Coronary artery (tissue), 2 donors: ENCODE measurements at places on chromosomes 5 and 9.

- DNase-seq = no peak
Observed at GRCh38 chr5:40430101-40430710, 249.5 kb upstream of the PTGER4 start.

- no peak for DNase-seq
Observed at GRCh38 chr5:61613679-61614078, 281.6 kb downstream of the ZSWIM6 start.

GRCh38 chr5:145245354-145245753, 589.8 kb downstream of the PRELID2 start:
- DNase-seq = no peak

DNA sequence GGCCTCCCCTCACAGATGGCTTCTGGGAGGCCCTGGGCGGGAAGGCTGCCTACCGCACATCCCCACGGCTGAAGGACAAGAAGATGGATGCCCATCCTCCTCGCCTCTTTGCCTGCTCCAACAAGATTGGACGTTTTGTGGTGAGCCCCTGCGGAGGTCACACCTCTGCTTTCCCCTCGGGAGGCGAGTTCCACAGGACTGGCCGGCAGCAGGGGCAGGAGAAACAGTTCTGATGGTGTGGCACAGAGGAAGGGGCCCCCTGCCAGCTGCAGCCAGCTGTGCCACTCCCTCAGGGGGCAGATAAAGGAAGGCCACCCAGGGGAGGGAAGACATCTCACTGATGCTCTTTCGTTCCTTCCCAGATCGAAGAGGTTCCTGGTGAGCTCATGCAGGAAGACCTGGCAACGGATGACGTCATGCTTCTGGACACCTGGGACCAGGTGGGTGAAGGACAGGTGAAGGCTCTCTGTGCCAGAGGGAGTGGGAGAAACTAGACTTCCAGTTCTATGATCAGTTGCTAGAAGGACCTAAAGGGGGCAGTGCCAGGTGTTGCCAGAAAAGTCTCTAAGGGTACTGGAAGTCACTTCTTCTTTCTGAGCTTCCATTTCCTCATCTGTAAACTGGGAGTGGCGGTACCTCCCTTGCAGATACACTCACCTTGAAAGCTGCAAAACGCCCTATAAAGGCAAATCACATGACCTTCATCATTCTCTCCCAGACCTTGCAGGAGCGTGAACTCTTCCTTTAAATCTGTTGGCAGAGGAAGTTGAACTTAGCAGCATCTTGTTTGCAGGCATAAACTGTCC, 41.0 kb downstream of the STOM start:
- DNase-seq = no peak

DNA sequence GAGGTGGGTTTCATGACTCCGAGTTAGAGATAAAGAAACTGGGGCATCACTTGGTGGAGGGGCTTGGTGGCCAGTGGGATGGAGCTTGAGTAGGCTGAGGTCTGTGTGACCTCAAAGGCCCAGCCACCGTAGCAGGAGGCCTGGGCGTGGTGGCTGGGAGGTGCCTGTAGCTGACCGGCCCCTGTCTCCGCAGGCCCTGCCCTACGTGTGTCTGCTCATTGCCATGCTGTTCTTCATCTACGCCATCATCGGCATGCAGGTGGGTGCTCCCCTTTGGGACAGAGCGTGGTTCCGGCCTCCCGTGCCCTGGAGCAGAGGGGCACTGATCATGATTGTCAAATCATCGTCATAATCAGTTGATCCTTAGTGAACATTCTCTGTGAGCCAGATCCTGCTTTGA, 196.2 kb downstream of the CACNA1B start:
- DNase-seq = no peak

DNA sequence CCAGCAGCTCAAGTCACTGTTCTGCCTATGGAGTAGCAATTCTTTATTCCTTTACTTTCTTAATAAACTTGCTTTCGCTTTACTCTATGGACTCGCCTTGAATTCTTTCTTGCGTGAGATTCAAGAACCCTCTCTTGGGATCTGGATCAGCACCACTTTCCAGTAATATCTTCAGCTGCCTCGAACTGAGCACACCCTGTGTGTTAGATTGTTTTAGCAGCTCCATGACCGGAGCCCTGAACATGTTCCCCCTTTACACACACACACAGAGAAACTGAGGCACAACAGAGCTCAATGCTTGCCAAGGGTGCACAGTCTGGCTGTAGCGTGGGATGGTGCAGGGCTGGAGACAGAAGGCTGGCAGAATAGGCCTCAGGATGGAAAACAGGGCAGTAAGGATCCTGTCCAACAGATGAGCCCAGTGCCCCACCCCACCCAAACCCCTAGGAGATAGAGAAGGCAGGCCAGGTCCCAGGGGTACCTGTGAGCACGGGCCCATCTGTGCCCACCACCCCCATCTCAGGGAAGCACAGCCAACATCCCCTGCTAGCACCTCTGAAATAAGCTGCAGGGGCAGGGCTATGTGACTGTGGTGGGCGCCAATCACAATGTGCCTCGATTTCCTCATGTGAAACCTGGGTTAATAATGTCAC, 27.9 kb downstream of the BICD2 start:
- DNase-seq = no peak

GRCh38 chr5:40191150-40191549, 488.6 kb upstream of the PTGER4 start:
- DNase-seq = no peak

- no peak for DNase-seq
Observed at GRCh38 chr5:91164424-91164823, 218.7 kb downstream of the ARRDC3 start.

GRCh38 chr9:3027210-3027609, 183.3 kb upstream of the PUM3 start:
- no peak for DNase-seq

GRCh38 chr5:156326718-156327259, at the start of gene SGCD:
SGCD (plus strand) TSS chr5:156327164.
- peak; percentile 86 for DNase-seq

DNA sequence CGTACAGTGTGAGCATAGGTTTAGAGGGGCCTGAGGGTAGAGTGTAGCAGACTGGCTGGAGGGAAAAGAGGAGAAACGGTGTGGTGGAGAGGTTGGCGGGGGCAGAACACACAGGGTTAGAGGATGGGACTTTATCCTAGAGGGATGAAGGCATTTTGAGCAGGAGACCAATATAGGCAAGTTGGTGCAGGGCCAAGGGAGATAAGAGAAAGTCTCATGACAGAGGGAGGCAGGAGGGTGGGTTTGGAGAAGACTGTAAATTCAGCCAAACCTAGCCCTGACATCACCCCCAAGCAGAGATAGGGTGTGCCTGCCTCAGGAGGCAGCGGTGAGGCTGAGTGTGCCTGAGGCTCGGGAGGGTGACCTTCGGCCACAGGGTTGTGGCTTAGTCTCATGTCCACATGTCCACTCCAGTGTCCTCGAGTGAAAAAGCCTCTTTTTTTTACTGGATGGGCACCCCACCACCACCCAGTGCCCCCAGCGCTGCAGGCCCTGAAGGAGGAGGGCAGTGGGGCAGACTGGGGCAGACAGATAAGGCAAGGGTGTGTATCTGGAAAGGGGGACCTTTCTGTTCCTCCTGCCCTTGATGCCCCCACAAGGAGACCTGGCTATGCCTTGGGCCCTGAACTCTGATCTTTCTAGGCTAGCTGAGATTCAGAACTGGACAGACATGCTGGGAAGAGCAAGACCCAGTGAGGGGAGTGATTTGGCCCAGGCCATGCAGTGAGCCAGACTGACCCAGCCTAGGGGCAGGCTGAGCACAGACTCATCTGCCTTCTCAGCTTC, 108.7 kb downstream of the RGS3 start:
- DNase-seq = peak; percentile 46

GRCh38 chr5:58926541-58926935, 343.7 kb downstream of the RAB3C start:
- no peak for DNase-seq

GRCh38 chr9:107905308-107906020, 415.9 kb upstream of the KLF4 start:
- DNase-seq = no peak

GRCh38 chr9:13915131-13915530, 398.8 kb downstream of the NFIB start:
- no peak for DNase-seq

DNA sequence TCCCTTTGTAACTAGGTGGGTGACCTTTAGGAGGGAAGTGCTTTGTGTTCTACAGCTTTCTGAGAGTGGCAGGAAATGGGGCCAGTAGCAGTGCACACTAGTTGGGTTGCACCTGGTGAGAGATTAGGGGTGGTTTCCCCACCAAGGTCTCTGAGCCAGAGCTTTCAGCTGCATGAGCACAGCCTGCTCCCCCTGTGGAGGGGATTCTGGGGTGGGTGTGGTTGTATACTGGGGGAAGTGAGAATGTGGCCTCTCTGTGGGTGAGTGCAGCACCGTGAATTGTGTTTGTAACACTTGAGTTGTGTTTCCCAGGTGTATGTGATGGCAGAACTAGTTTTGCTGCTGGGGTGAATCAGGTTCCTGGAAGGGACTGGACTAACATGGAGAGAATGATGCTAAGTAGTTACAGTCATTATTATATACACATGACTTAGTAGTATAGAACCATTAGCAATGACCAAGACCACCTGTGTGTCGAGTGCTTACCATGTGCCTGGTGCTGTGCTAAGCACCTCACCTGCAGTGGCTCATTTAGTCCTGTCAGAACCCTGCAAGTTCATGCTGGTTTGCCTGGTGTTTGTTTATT, 11.8 kb upstream of the CXXC5 start:
- DNase-seq = peak; percentile 73

DNA sequence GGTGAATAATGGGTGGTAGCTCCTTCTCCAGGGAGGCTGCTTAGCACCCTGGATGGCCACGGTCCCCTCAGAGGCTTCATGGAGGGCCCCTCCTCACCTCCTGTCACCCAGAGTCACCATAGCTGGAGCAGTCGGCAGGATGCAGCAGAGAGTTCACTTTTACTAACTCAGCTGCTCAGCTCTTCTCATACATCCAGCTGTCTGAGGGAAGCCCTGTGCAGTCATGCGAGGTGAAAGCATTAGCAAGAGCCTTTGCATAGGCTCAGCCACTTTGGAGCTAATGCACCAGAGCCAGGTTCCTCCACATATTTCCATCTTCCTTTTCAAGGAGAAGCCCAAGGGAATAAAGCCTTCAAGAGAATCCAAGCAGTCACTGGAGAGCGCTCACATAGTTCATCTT, 499.2 kb downstream of the BNC2 start:
- DNase-seq = no peak

DNA sequence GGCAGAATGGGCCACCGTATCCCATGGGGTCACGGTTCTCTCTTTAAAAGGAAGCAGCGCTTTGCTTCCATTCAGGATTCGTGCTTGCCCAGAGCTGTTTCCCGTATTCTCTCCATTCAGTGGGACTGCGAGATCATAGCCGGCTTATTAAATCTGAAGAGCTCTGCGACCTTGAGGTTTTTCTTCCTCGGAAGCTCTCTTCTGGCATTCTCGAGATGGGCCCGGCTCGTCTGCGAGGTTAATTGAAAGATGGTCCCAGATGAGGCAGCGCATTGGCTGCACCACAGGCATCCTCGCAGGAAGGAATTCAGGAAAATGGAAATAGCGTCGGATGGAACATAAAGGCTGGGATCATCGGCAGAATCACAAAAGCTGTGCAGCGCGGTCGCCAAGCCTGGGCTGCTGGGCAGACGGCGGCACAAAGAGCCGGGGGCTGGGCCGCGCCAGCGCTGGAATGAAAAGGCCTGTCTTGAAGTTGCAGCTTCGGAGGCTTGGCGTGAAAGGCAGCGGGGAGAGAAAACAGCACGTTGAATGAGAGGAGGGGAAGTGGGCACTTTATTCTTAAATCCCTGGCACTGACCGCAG, 236.2 kb downstream of the IRX2 start:
- DNase-seq = peak; percentile 43

DNA sequence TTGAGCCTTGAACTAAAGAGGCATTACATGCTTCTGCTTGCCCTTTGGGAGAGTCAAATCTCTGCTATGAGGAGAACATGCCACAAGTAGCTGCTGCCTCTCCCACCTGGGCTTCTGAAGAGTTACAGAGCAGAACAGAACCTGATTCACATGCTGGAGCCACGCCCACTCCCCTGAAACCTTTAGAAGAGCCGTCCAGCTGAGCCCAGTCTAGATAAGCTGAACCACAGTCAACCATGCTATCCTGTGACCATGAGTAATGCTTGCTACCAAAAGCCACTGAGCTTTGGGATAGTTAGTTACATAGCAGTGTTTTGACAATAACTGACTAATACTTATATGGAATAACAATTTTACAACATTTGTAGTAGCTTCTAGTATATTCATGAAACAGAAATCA, 111.0 kb upstream of the VCAN start:
- no peak for DNase-seq

DNA sequence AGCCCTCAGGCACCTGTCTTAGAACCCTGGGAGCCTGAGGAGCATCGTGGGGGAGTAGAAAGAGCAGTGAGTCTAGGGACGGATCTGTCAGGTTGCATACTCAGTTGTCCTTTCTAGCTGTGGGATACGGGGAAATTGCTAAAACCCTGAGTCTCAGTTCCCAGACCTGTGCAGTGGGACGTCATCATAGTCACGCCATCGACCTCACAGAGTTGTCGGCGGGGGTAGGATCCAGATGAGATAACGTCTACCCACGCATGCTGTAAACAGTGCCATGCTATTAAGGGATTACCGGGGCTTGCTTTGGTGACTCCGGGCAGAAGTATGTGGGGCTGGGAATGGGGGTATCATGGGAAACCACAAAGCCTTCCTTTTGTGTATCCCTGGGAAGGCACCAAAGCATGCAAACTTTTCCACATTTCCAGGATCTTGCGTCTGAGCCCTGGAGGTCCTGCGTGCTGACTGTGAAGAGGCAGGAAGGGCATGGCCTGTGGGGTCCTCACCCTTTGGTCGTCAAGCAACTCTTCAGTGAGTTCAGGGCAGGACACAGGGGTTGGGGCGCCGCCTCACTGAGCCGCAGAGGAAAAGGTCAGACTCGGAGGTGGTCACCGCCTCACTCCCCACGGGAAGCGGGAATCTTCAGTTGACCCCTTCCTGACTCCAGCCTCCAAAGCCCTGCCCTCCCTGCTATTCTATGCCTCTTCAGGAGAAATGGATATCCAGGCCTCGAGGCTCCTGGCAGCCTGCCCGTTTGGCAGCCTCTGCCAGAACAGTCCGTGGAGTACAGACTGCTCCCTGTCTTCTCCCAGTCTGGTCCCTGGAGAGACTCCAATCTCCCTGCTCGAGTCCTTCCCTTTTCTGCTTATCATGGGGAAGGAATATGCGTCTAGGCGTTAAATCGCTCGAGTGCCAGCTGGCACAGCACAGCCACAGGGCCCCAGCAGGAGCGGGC, 186.8 kb upstream of the KLF9 start:
- DNase-seq = peak; percentile 99

- DNase-seq = no peak
Observed at GRCh38 chr5:103120607-103121200, 603 bp downstream of the PPIP5K2 start.

DNA sequence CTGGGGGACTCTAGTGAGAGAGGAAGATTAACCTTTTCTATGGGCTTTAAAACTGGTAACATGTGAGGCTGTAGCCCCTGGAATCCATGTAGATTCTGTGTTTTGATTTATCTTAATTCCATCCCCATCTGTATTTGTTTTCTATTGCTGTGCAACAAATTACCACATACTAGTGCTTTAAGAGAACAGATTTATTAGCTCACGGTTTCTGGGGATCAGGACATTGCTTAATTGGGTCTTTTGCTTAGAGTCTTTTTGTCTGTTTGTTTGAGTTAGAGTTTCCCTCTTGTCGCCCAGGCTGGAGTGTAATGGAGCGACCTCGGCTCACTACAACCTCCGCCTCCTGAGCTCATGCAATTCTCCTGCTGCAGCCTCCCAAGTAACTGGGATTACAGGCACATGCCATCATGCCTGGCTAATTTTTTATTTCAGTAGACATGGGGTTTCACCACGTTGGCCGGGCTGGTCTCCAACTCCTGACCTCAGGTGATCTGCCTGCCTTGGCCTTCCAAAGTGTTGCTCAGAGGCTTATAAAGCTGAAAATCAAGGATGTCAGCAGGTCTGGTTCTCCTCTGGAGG, 29.9 kb upstream of the GNA14 start:
- no peak for DNase-seq

GRCh38 chr9:98964201-98964600, 20.5 kb downstream of the COL15A1 start:
- DNase-seq = no peak
